ENCODE measurements at places on chromosomes 4 and X. TPM values are rescaled to one million over a fixed set of nuclear protein-coding genes. Genes with fewer than 3 reads are reported as not detected.

The SMIM31 gene
- 0.11 TPM for total RNA-seq

The TAF7L gene
- total RNA-seq, result not detected

GRCh38 chr4:108398316-108398715 lies 222.1 kb upstream of the RPL34 start:
- H3K4me1 ChIP-seq, result no peaks in the 10 kb centered on the region
- no peaks in the 10 kb centered on the region for H3K27me3 ChIP-seq
- DNase-seq, result no peak

The AFF1 gene
- total RNA-seq, result 91.9 TPM

DNA sequence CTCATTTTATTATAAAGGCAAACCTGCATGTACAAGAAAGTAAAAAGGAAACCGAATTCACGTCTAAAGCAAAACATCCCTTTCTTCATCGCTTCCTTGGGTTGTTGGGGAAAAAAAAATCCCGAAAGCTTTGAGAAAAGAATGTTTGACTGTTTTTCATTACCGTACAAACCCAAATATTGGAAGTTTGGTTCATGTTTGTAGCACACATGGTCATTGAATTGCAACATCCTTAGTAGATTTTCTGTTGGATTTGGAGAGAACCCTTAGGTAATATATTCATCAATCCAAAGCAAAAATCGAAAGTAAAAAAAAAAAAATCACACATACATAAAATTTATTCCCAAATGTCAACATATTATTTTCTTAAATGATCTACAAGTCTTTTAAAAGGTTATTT lies 420.3 kb downstream of the MAPK10 start:
- no peak overlapping the region for H3K4me3 ChIP-seq
- no peak overlapping the region for H3K27ac ChIP-seq
- DNase-seq, result no peak
- no peaks in the 10 kb centered on the region for H3K36me3 ChIP-seq

DNA sequence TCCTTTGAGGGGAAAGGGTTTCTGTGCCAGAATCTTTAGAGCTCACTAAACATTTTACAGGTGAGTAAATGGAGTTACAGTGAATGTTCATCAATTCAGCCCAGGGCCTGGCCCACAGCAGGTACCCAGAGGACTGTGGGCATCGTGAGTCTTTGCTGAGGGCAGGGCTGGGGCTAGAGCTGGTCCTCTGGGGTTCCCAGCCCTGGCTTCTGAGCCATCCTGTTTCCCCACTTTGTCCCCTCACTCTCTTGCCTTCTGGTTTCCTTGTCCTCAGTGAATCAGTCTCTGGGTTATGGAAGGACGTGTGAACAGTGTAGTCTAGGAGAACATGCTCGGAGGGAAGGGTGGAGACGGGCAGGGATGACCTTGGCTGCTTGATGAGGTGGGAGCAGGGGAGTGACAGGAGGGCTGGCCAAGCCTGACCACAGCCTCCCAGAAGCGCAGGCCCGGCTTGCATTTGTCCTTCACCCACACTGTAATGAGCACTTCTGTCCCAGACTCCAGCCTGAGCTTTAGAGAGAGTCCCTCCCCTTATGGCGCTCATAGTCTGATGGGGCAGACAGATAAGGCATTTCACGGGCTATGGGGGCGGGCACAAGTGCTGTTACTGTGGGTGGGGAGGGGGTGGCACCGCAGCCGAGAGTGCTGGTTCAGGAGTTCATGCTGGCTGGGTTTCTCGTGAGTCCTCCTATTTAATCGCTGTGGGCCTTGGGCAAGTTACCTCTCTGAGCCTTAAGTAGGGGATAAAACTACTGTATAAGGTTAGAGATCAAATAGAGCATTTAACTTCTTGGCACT lies 17.3 kb downstream of the TBC1D14 start:
- no peak overlapping the region for H3K4me3 ChIP-seq
- peaks cover 20% of the 10 kb centered on the region for H3K36me3 ChIP-seq
- H3K27ac ChIP-seq, result peak overlapping the region; percentile 78
- peaks cover 40% of the 10 kb centered on the region for H3K4me1 ChIP-seq
- no peaks in the 10 kb centered on the region for H3K27me3 ChIP-seq

- no peaks in the 10 kb centered on the region for H3K27me3 ChIP-seq
- no peak overlapping the region for H3K27ac ChIP-seq
- no peak overlapping the region for H3K4me3 ChIP-seq
Measured at GRCh38 chr4:12734586-12734985, 749.6 kb downstream of the RAB28 start.

- H3K4me1 ChIP-seq, result no peaks in the 10 kb centered on the region
- H3K4me3 ChIP-seq, result no peak overlapping the region
- H3K36me3 ChIP-seq, result no peaks in the 10 kb centered on the region
- DNase-seq, result no peak
Measured at GRCh38 chr4:8336412-8337075, 67.0 kb downstream of the HTRA3 start.

GRCh38 chr4:184197536-184198082 lies 20.1 kb downstream of the ENPP6 start:
- H3K4me1 ChIP-seq, result no peaks in the 10 kb centered on the region
- no peak overlapping the region for H3K27ac ChIP-seq
- no peak for DNase-seq
- no peak overlapping the region for H3K4me3 ChIP-seq

DNA sequence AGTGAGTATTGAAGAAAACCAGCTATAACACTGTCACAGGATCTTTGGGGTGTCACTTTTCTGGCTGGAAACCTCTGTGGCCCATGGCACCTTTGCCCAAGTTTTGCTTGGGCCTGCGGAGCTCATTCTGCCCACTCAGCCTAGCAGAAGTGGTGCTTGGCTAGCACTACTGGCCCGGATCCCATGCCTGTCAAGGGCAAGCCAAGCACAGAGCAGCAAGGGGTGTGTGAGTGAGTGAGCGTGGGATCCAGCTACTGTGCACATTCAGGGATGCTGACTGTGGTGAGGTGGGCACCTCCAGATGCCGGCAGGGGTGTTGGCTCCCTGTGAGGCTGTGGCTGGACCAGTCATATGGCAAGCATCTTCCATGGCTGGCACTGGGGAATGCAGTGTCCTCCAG lies 55.4 kb upstream of the RASGEF1B start:
- DNase-seq, result peak; percentile 60
- no peak overlapping the region for H3K27ac ChIP-seq
- H3K27me3 ChIP-seq, result no peaks in the 10 kb centered on the region
- no peak overlapping the region for H3K4me3 ChIP-seq

- H3K4me1 ChIP-seq, result no peaks in the 10 kb centered on the region
- no peak overlapping the region for H3K27ac ChIP-seq
- no peaks in the 10 kb centered on the region for H3K36me3 ChIP-seq
- H3K27me3 ChIP-seq, result no peaks in the 10 kb centered on the region
- no peak for DNase-seq
Measured at GRCh38 chr4:173697840-173698239, 167.8 kb upstream of the HAND2 start.

The PDLIM3 gene
- 33.6 TPM for total RNA-seq

The TCP11X2 gene
- total RNA-seq, result 0.30 TPM

DNA sequence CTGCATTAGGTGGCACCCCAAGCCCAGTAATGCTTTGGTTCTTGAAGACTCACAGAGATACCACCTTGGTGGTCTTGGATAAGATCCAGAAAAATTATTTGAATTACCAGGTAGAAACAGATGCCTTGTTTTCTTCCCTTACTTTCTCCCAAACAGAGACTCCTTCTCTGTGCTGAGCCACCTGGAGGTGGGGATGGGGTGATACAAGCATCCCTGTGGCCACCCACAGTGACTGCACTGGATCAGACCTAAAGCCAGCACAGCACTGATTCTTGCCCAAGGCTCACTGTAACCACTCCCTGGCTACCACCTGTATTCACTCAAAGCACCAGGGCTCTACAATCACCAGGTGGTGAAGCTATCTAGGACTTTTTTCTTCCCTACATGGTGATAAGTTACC lies 156.8 kb downstream of the TEX13A start:
- H3K4me1 ChIP-seq, result no peaks in the 10 kb centered on the region
- H3K27me3 ChIP-seq, result no peaks in the 10 kb centered on the region
- H3K27ac ChIP-seq, result no peak overlapping the region
- no peaks in the 10 kb centered on the region for H3K36me3 ChIP-seq

The USP17L19 gene
- not detected for total RNA-seq

DNA sequence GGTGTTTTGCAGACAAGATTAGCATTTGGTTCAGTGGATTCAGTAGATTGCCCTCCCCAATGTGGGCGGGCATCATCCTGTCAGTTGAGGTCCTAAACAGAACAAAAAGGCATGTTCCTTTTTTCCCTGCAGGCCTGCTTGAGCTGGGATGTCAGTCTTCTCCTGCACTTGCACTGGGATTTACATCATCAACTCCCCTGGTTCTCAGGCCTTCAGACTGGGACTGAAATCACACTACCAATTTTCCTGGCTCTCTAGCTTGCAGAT lies 278.9 kb upstream of the FTHL17 start:
- no peak for DNase-seq
- H3K4me3 ChIP-seq, result no peak overlapping the region
- H3K27ac ChIP-seq, result no peak overlapping the region
- H3K27me3 ChIP-seq, result no peaks in the 10 kb centered on the region

DNA sequence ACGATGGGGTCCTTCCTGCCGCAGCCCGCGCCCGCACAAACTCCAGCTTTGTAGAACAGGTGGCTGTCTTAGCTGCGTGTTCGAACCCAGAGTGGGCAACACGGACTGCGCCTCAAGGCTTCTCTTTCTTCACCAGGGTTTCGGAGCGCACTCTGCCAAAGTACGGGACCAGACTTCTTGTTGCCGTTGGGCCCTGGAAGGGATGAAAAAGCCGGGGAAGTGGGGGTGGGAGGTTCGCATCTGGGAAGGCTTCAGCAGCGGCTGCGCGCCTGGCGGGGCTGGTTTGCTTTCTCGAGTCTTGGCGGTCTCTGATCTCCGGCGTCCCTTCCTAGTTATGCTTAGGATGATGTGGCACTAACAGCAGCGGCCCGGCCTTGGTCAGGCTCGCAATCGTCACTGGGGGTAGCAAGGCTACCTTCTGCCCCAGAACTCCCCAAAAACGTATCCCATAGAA lies 673 bp downstream of the PARM1 start:
- no peaks in the 10 kb centered on the region for H3K27me3 ChIP-seq
- no peaks in the 10 kb centered on the region for H3K36me3 ChIP-seq
- peaks cover 19% of the 10 kb centered on the region for H3K4me1 ChIP-seq
- H3K4me3 ChIP-seq, result peak overlapping the region; percentile 54
- DNase-seq, result peak; percentile 76

The KLHL13 gene
- 3.8 TPM for total RNA-seq

- no peaks in the 10 kb centered on the region for H3K27me3 ChIP-seq
- no peak overlapping the region for H3K4me3 ChIP-seq
- no peaks in the 10 kb centered on the region for H3K36me3 ChIP-seq
- H3K4me1 ChIP-seq, result no peaks in the 10 kb centered on the region
- H3K27ac ChIP-seq, result no peak overlapping the region
Measured at GRCh38 chr4:144809056-144809640, 163.2 kb downstream of the HHIP start.

The SGCB gene
- total RNA-seq, result 30.3 TPM

The CAMK2D gene
- total RNA-seq, result 58.7 TPM

- H3K27me3 ChIP-seq, result no peaks in the 10 kb centered on the region
- no peak for DNase-seq
- H3K27ac ChIP-seq, result peak overlapping the region; percentile 31
- no peaks in the 10 kb centered on the region for H3K36me3 ChIP-seq
Measured at GRCh38 chr4:57071326-57071725, 38.9 kb downstream of the IGFBP7 start.

DNA sequence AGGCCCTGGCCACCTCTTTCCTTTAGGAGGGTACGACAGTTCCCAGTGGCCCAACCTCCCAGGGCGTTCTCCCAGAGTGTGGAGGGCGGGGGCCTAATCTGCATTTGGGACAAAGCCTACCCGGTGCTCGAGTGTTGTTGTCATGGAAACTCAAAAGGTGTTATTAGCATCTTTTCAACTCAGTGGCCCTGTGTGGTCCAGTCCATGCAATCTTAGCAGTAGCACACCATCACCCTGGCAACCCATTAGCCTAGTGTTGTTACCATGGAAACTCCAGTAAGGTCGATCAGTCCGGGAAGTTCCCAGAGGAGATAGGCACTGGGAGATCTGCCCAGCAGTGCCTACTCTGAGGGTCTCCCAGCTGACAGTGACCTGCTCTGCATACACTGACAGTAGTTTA lies 20.2 kb downstream of the APLN start:
- no peak for DNase-seq
- no peak overlapping the region for H3K27ac ChIP-seq
- H3K4me1 ChIP-seq, result peaks cover 4% of the 10 kb centered on the region
- H3K4me3 ChIP-seq, result no peak overlapping the region
- H3K27me3 ChIP-seq, result no peaks in the 10 kb centered on the region

- H3K36me3 ChIP-seq, result no peaks in the 10 kb centered on the region
- H3K27me3 ChIP-seq, result no peaks in the 10 kb centered on the region
- no peak for DNase-seq
Measured at GRCh38 chr4:14049946-14050345, 422.4 kb upstream of the BOD1L1 start.

DNA sequence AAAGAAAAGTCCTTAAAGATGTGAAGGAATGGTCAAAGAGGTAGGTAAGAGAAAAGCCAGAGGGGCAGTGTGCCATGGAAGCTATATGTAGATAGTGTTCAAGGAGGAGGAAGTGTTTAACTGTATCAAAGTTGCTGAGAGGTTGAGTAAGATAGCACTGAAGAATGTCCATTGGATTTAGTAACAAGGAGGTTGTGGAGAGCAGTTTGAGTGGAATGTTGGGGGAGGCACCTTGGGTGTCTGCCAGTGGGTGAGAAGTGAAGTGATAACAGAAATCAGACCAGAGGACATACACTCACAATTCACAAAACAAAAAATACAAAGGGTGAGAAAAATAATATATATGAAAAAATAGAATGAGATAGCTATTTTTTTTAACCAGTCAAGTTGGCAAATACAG lies 121.3 kb upstream of the AMOT start:
- no peaks in the 10 kb centered on the region for H3K27me3 ChIP-seq
- no peaks in the 10 kb centered on the region for H3K4me1 ChIP-seq
- DNase-seq, result no peak
- no peak overlapping the region for H3K27ac ChIP-seq
- H3K36me3 ChIP-seq, result no peaks in the 10 kb centered on the region
- H3K4me3 ChIP-seq, result no peak overlapping the region

The CLDN22 gene
- total RNA-seq, result not detected

GRCh38 chr4:118346495-118346894 lies 6.3 kb downstream of the PRSS12 start:
- no peaks in the 10 kb centered on the region for H3K4me1 ChIP-seq
- no peak overlapping the region for H3K4me3 ChIP-seq
- H3K36me3 ChIP-seq, result no peaks in the 10 kb centered on the region
- no peak for DNase-seq
- H3K27me3 ChIP-seq, result no peaks in the 10 kb centered on the region

DNA sequence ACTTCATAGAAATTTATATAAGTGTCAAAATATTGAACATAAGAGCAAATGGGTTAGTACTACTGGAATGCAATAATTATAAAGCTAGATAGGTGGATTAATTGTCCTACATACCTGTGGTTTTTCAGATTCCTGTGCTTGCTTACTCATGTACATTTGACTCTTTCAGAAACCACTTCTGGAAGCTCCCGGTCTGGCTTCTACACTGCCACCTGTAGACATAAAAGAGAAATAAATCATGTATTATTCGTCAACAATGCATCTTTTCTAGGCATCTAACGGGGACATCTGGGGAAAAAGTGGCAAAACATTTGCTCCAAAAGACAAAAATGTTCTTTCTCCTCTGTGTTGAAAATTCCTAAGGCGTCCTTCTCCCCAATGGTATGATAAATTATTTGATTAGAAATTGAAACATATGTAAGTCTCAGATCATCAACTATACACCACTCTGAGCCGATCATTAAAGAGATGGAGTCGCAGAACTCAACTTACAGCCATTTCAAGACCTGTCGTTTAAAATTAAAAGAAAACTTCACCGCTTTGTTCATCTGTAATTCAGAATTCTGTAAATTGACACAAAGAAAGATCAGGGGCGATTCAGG lies 648.7 kb upstream of the DIPK2B start:
- no peak for DNase-seq
- H3K27me3 ChIP-seq, result no peaks in the 10 kb centered on the region
- H3K4me3 ChIP-seq, result no peak overlapping the region

- no peaks in the 10 kb centered on the region for H3K4me1 ChIP-seq
- no peak overlapping the region for H3K4me3 ChIP-seq
- no peaks in the 10 kb centered on the region for H3K27me3 ChIP-seq
Measured at GRCh38 chr4:15234116-15234855, 193.5 kb upstream of the C1QTNF7 start.

The CT45A3 gene
- not detected for total RNA-seq
